ENCODE measurements at places on chromosomes 12 and 14. TPM values are rescaled to one million over a fixed set of nuclear protein-coding genes. Genes with fewer than 3 reads are reported as not detected.

TTC7B gene
- 25.6 TPM for total RNA-seq

FITM1 gene
- total RNA-seq = not detected

E2F7 gene
- total RNA-seq = 0.47 TPM

CISTR gene
- total RNA-seq = not detected

C12orf56 gene
- not detected for total RNA-seq

CTSG gene
- total RNA-seq = not detected

GIT2 gene
- total RNA-seq = 14.2 TPM

SMOC1 gene
- total RNA-seq = 2.4 TPM

GPRC5D gene
- total RNA-seq = not detected

KRT71 gene
- total RNA-seq = not detected

GDF3 gene
- total RNA-seq = not detected

FGF23 gene
- total RNA-seq = not detected

ZDHHC22 gene
- total RNA-seq = not detected

TEX52 gene
- total RNA-seq = not detected

CCER1 gene
- total RNA-seq = not detected

GPX2 gene
- total RNA-seq = not detected

SMIM41 gene
- 2.0 TPM for total RNA-seq

PPP4R4 gene
- 0.26 TPM for total RNA-seq

SMCO3 gene
- 7.6 TPM for total RNA-seq

SDS gene
- total RNA-seq = 0.09 TPM

FOXM1 gene
- 3.3 TPM for total RNA-seq

ACADS gene
- total RNA-seq = 15.2 TPM

Measured in pericardium fibroblast (primary cell).